ENCODE measurements at places on chromosomes 5 and 9.

DNA sequence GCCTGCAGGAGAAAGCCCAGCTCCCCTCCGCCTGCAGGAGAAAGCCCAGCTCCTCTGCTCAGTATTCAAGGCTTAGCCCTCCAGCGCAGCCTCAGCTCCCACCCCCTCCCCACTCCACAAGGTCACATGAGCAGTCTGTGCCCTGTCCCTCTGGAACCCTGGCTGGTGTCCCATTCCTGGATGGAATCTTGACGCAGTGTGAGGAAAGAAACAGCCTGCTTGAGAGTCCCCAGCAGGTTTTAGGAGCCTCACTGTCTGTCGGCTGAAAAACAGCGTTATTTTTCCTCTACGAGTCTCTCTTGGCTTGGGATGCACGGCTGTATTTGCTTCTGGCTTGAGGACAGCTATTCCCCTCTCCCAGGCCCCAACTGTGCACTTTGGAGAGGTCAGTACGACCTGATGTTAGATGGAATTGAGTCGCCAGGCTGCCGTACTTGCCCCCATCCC is 210.1 kb upstream of the TRIM32 start:
- DNase-seq: no peak

- no peak for DNase-seq
Measured at GRCh38 chr9:107174441-107174840, 108.6 kb upstream of the RAD23B start.

GRCh38 chr9:21579247-21579671 is 97.1 kb upstream of the IFNE start:
- DNase-seq: no peak

DNA sequence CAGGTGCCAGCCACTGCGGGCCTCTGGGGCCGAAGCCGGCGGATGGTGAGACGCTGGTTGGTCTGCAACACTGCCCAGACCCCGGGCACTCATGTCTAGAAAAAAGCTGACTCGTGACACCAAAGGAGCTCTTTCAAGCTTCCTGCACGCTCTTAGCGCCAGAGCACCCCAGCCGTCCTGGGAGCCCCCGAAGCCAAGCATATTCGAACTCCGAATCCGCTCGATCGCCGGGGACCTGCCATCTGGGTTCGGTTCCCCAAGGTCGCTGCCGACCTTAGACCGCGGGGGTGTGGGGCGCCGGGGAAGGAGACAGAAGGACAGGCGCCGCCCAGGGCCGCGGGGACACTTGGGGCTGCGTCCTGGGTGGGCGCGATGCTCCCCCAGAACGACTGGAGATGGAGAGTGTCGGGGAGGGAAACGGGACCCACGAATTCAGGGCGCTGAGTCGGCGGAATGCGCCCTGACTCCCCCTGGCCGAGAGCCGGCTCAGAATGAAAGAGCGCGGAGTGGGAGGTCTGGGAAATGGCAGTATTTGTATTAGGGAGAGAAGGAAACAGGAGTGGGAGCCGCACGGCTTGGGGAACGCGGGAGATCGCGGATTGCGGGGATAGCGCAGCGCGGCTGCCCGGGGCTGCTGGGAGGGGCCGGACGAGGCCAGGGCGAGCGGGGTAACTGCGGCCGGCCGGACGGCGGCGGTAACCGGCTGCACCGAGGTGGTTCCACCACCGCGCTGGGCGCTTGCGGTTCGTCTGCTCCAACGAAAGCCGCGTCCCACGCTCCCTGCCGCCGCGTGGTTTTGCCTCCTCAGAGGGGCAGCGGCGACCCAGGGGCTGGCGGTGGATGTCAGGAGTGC is 20.1 kb upstream of the MARCHF6 start:
- no peak for DNase-seq

DNA sequence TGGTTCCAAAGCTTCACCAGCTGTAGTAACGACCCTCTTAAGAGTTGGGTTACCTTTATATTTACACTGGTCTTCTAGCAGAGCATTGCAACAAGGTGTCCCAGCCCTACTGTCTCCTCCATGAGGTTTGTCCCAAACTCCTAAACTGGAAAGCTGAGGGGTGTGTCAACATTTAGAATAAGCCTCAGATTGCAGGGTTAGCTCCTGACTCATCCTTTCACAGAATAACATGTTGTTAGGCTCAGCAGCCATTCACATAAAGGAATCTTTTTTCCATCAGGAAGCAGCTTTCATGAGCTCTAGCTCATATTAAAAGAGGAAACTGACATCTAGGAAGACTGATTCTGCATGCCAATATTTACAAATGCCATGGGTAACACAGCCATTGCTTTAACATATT is 238.7 kb downstream of the EFNA5 start:
- peak; percentile 23 for DNase-seq

DNA sequence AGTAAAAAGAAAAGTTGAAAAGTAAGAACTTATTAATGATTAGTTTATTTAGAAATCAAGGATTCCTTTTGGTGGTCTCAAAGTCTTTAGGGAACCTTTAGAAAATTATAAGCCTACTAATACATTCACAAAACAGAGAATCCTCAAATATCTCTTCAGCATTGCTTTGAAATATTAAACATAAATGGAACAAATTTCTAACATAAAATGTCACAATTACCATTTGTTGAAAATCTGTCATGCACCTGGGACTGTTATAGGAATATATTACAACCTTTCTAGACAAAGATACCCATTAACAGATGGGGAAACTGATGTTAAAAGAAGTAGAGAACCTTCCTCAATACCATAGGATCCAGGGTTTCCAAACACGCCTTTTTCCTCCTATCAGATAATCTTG is 83.2 kb downstream of the LHFPL2 start:
- no peak for DNase-seq

DNA sequence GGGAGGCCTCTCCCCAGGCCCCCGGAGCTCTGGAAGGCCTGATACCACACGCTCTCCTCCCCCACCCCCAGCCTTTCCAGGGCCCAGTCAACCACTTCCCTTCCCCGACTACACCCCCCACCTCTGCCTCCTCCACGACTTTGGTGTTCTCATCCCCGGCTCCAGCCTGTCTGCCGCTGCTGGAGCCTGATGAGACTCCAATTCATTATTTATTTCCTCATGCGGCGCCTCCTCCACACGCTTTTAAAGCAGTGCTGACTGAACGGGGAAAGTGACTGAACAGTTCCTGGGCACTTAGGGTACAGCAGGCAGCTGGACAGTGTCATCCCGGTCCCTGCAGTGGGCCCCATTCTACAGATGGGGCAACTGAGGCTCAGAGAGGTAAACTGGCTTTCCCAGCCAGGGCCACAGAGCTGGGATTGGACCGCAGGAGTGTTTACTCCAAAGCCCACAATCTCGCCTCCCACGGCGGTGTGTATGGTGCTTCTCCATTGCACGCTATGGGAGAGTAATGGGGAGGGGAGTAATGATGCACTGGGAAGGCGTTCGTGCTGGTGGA is 15.9 kb upstream of the RPL26L1 start:
- DNase-seq: peak; percentile 79

GRCh38 chr5:116374434-116374852 is 200.2 kb downstream of the SEMA6A start:
- no peak for DNase-seq

DNA sequence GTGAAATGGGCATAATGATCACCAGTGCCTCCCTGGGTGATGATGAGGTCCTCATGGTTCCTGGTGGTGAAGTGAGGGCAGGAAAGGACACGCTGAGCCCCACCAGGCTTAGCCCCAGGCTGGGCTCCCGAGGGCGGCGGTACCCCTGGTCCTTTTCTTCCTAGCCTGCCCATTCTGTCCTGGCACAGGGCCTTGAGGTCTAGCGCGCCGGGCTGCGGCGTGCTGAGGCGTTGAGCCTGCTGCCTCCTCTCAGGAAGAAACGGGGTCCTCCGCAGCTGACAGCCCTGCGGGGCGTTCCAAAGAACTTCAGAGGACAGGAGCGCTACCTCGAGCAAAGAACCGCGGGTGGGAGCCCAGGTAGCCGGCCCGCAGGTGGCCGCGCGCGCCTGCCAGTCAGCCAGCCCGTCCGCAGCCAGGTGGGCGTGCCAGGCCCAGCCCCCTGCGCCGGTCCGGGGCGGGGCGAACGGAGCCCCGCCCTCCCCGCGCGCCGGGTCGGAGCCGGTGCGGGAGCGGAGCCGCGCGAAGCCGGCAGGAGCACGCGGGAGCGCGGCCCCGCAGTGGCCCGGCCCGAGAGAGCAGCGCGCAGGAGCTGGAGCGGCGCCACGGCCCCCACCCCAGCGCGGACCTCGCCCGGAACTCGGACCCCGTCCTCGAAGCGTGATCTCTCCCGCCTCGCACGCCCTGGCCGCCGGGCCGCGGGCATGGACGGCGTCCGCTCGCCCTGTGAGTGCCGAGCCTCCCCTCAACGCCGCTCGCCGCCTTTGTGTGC is at the start of gene WNK2:
Gene WNK2, plus strand, starts transcription at position 477 of the 769 bp plus-strand sequence. CDS start 791 bp downstream, outside the sequence.
- DNase-seq: no peak

- DNase-seq: no peak
Measured at GRCh38 chr5:17042041-17042440, 106.0 kb upstream of the MYO10 start.

- DNase-seq: no peak
Measured at GRCh38 chr9:133779081-133779480, 40.9 kb upstream of the SARDH start.

DNA sequence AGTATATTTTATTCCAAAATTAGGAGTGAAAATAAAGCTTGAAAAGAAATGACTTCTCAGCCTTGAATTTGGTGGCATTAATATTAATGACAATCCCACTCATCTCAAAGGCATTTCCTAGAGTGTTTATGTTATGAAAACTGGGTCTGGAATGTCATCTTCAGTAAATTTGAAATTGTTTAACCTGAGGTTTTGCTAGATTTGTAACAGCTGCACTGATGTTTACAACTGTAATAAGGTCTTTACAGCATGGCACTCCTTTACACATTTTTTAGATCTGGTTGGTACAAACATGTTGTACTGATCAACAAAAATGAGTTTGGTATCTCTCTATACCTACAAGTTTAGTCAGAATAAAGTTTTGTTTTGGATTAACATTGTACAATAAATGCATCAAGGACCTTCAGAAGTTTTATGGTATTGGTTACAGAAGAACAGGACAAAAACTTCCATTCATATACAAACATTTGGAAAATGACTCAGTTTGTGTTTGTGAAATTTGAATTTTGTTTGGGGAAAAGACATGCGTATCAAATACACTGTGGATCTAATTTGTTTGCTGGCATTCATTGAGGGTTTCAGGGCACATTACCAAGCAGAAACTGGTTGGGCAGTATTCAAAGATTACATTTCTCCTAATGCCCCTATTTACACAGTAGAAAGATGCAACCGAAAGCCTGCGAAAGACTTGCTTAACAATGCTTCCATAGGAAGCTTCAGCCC is 11.6 kb downstream of the FANCC start:
- DNase-seq: no peak

- no peak for DNase-seq
Measured at GRCh38 chr5:141965071-141965470, 3.8 kb upstream of the RNF14 start.

GRCh38 chr9:89945133-89945532 is 340.3 kb downstream of the GADD45G start:
- DNase-seq: no peak

- no peak for DNase-seq
Measured at GRCh38 chr5:58961631-58962280, 378.9 kb downstream of the RAB3C start.

DNA sequence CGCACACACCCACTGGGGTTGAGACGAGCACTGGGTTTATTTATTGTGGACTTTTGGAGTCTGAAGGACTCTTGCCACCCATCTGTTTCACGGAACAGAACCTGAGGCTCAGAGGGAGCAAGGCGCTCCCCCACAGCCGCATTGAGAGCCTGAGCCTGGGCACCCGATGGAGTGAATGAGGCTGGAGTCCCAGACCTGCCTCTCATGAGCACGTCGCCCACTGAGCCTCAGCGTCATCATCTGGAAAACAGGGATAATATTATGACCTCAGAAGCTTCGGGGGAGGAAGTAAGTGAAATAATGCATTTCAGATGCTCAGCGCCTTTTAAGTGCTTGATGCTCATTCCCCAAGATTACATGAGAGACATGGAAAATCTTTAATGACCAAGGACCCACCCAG is 5.5 kb downstream of the NEK6 start:
- no peak for DNase-seq

GRCh38 chr5:75961818-75962217 is 121.4 kb upstream of the SV2C start:
- DNase-seq: no peak

GRCh38 chr9:113461285-113461684 is 2.2 kb upstream of the RGS3 start:
- no peak for DNase-seq

- DNase-seq: peak; percentile 88
Measured at GRCh38 chr9:120931231-120932085, 4.9 kb upstream of the TRAF1 start.

DNA sequence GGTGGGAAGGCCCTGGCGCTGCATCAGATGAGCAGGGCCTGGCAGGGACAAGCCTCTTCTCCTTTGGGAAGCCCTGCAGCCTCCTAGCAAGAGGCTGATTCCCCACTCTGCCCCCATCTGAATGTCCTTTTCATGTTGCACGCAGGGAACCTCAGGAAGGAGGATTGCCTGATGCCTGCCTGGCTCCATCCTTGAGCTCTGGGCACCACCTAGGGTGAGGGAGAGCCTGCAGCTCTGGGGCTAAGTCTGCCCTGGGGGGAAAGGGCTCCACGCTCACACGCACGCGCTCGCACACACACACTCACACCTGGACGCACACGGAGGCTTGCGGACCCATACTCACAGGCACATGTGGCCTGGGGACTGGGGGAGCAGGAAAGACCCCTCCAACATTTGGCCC is 86.6 kb downstream of the LMX1B start:
- no peak for DNase-seq

DNA sequence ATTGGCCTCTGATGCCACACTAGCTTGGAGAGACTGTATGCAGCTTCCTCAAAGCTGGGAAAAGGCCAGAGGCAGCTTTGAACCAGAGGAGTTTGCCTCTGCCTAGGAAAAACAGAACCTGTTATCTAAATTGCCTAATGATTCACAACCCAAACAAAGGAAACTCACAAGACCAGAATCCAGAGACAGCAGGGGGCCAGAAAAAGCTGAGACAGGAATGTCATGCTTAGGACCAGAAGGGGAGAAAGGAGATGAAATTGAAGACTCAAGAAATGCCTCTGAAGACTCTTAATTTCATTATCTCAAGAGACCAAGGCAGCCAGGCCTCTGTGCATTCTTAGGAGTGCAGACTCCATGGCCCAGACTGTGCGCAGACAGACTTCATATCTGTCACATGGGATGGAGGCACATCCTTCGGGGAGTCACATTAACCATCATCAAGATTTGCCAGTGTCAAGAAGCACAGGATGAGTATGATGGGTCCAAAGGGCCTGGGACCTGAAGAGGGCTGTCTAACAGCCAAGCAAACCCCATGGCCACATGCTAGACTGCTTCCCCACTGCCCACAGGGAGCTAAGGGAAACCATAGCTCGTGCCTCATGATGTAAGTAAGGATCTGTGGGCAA is 57.3 kb downstream of the ARSB start:
- DNase-seq: peak; percentile 59

GRCh38 chr5:83586874-83587776 is 115.6 kb downstream of the VCAN start:
- DNase-seq: no peak

- DNase-seq: peak; percentile 33
Measured at GRCh38 chr5:55578771-55579170, 44.0 kb upstream of the PLPP1 start.

GRCh38 chr5:172445866-172446265 is 8.5 kb downstream of the SH3PXD2B start:
- DNase-seq: no peak
